Hematopoietic multipotent progenitor cell treated with erythropoietin and hydrocortisone succinate and interleukin-3 and kit ligand, for 6 days (in vitro differentiated cells): ENCODE measurements at places on chromosomes 1 and 21.

- no peak for DNase-seq
Measured at GRCh38 chr1:160662910-160663309, 16.1 kb upstream of the SLAMF1 start.

- no peak for DNase-seq
Measured at GRCh38 chr1:198701250-198701649, 62.4 kb downstream of the PTPRC start.

DNA sequence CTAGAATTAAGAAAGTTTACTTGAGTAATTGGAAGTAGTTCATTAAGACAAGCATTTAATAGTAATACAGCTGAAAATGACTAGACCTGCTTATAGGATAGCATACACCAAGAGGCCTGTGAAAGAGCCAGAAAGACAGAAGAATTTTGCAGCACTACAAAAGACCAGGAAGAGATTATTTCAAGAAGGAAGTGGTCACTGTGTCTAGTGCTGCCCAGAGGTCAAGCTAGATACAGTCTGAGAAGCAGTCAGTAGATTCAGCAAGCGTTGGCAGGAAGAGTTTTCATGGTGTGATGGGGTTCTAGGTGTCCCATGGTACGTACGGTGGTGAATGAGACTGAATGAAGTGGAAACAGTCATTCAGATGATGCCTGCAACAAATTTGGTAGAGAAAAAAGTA lies 31.5 kb downstream of the RGS8 start:
- no peak for DNase-seq

GRCh38 chr1:176479971-176480370 lies 17.0 kb downstream of the PAPPA2 start:
- no peak for DNase-seq
